ENCODE measurements at places on chromosomes 5 and 9. TPM values are rescaled to one million over a fixed set of nuclear protein-coding genes. Genes with fewer than 3 reads are reported as not detected.
A peak's percentile ranks its signal among the peaks of the same experiment; 100 is the strongest.

GLIPR2 gene
- 35.8 TPM for total RNA-seq

MED27 gene
- total RNA-seq = 10.9 TPM

ELAVL2 gene
- 0.84 TPM for total RNA-seq

CHSY3 gene
- total RNA-seq = 3.1 TPM

HMCN2 gene
- 0.65 TPM for total RNA-seq

KCNIP1 gene
- not detected for total RNA-seq

SPATA31A3 gene
- total RNA-seq = not detected

DNA sequence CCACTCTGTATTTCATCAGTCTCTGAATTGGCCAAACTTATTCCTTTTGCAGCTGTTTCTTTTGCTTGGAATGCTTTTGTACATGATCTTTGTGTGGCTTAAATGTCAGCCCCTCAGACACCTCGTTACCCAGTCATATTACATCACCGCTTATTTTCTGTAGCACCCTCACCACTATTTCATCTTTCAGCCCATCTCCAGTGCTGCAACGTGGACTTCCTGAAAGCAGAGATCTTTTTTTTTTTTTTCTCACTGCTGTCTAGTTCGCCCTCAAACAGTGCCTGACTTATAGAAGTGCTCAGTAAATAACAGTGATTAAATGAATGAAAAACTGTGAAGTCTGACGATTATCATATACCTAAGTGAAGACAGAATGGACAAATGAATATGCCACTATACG, 835 bp downstream of the SRA1 start:
- no peak for DNase-seq

DNA sequence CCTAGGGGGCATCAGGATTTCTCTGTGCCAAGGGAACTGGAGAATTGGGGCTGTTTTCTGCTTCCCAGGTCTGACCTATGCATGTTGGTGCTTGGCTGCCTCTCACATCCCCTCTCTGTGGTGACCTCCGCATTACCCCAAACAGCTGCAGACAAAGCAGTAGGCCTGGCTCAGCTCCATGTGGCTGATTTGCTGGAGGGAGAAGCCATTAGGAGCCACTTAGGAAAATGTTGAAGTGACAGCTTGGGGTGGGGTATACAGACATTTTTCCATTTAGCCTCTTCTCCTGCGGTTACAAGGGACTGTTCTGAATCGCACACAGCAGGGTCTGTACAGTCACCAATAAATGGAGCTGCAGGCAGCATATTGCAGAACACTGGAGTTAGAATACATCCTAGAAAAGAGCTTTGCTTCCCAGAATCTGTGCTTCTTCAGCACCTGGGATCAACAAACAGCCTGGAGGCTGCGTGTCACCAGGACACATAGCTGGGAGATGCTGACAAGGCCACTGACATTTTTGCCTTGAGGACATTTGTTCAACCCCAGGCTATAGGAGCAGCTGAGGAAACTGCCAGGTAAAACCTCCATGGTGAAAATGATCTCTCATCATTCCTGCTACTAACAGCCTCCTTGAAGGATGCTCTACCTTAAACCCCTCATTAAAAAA, 335.3 kb downstream of the DIRAS2 start:
- no peak for DNase-seq

DNA sequence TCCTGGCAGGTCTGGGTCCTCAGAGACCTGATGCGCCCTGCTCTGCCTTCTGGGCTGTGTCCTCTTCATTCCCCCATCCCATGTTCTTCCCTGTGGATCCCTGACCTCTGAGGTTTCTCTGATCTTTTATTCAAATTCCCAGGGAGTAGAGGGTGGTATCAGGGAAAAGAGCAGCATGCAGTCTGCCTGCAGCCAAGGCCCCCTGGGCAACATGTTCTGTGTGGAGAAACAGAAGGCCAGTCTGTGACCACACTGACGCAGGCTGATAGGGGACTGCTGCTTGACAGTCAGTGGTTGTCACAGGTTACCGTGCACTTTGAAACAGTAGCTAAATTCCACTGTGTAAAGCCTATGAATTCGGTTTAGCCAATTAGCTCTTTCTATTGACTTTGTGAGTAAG, 156.6 kb upstream of the IRX2 start:
- no peak for DNase-seq

DNA sequence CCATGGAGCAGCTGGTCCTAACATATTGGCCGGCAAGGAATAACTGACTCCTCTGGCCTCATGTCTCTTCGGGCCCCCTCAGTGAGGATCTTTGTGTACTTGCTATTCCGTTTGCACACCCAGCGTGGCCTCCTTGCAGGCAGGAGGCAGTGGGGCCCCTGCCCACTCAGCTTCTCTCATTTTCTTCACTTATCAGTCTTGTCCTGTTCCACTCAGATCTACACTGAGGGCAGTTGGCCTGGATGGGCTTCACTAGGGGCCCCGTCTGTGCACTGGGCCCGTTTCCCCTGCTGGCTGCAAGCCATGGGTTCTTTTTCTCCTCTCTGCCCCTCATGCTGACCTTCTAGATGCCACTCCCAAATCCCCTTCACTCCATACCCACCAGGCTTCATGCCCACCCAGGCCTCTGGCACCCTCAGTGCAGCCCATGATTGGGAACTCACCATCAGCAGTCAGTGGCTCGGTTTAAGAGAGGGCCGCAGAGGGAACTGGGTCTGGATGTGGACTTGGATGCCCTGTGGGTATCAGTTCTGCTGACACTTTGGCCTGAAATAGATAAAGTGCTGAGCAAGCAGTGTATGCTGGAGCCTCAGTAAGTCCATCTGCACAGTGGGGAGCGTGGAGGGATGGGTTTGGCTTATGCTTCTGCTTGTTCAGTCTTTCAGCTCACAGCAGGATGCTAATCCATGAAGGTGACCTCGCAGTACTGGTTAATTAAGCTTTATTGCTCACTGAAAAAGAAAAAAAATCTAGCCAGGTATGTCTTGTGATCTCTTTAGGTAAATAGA, 57.9 kb downstream of the ERBIN start:
- DNase-seq = no peak

- no peak for DNase-seq
Measured at GRCh38 chr5:142216931-142217330, 107.9 kb downstream of the SPRY4 start.

DNA sequence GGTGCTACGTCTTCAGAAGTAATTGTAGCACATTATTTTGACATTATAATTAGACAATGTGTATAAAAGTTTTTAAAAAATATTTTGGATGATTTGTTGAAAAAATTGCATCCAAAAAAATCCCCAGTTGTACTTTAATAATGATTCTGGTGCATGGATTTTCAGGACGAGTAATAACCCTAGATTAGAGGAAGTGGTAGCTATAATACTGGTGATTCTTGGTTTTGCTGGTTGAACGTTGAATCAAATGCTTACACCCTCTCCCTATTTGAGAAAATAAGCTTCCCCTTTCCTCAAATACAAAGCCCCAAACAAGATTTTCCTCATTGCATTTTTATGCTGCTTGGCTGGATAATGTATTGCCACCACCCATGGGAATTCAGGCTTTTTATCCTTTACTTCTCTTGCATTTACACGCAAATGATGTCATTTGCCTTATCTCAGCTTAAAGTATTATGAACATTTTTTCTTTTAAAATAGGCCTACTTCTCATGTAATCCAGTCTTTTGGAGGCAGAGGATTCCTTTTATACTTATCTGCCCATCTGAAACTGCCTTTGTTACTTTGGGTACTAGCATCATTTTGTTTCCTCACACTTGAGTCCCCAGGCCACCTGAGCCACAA, 86.3 kb downstream of the UBE2R2 start:
- DNase-seq = no peak

GRCh38 chr9:114272739-114273431, 50.0 kb upstream of the ORM1 start:
- DNase-seq = peak; percentile 1

DNA sequence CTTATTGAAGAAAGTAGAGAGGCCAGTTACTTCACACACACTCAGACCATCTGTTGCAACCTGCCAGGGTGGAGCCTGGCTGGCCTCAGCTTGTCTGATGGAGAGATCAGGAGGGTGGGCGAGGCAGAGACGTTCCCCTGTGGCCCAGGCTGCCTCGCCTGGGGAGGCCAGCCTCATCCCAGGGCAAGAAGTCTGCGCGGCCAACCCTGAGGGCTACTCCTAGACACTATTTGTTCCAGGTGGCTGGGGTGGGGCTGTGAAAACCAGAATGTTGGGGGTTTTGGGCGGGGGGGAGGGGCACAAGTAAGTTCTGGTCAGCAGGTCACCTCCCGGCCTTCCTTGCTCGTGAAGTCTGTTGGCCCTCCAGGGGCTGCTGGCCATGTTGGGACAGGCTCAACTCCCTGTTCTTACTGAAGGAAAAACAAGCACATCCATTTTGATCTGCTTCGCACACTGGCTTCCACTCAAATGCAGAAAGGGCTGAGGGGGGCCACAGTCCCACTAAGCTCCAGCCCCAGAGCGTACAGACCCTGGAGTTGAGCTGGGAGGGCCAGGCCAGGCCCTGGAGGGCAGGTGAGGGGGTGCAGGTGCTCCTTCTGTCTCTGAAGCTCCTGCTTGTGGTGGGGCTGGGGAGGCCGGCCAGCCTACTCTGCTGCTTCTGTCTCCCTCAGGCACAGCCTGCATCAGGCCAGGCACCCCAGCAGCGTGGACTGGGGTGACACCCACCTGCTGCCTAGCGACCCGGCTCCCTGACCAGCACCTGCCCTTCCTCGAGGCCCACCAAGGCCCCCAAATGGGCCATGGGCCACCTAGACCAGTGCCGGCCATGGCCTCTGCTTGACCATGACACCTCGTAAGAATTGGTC, 46.6 kb downstream of the SECISBP2 start:
- DNase-seq = no peak

GRCh38 chr9:124291801-124292396, 34.1 kb downstream of the NEK6 start:
- DNase-seq = no peak

GRCh38 chr9:137053944-137054931, at the start of gene ENTPD2:
Gene ENTPD2 (minus strand): TSS chr9:137054061. CDS start chr9:137053997, 64 bp downstream.
- DNase-seq = no peak

- no peak for DNase-seq
Measured at GRCh38 chr5:160742446-160742845, 109.6 kb downstream of the ATP10B start.

DNA sequence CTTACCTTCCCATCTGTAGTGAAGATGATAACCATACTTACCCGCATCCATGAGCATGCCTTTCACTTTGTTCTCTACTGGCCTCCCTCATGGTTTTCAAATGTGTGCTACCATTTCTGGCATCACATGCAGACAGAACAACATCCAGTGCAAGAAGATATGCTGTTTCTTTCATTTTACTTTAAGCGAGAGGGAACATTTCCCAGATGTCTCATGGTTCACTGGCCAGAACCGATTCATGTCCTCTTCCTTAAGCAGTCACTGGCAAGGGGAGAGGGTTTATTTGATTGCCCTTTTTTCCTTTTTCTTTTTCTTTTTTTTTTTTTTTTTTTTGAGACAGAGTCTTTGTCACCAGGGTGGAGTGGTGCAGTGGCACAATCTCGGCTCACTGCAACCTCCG, 37.7 kb downstream of the ARRDC3 start:
- DNase-seq = no peak

DNA sequence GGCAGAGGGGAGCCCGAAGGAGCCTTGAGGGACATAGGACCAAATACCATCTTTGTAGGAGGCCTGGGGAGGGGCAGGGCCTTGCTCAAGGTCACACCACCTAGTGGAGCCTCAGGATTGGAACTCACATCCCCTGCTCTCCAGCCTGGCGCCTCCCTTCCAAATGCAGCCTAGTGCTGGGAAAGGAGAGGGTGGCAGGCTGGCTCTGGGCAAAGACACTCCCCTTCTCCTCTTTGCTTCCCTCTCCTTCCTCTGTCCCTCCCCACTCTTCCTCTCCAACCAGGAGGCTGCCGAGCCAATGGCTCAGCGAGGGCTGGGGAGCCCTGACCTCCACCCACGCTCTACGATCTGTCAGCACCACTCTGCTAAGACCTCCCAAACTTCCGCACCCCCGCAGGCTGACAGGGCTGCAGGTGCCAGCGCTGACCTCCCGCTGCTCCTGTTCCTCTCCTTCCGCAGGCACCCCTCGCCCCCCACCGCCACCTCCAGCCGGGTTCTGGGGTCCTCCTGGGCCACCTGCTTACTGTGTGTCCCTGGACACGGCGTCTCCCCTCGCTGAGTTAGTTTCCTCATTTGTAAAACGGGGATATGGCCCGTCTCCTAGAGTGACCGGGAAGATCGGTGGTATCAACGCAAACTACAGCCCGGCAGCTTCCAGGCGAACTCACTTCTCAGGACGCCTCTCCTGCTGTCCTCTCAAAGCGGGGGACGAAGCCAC, 52.9 kb downstream of the C9orf50 start:
- DNase-seq = no peak
